Tibial nerve (tissue), 4 donors: ENCODE measurements at places on chromosomes 6 and 20. TPM values are rescaled to one million over a fixed set of nuclear protein-coding genes. Genes with fewer than 3 reads are reported as not detected.

GRCh38 chr20:46965477-46965876 lies 70.8 kb downstream of the EYA2 start:
- no peaks in the 10 kb centered on the region for H3K36me3 ChIP-seq
- H3K27me3 ChIP-seq = no peaks in the 10 kb centered on the region
- DNase-seq = no peak
- no peak overlapping the region for H3K4me3 ChIP-seq

- H3K4me3 ChIP-seq = no peak overlapping the region
- peaks cover 5% of the 10 kb centered on the region for H3K4me1 ChIP-seq
- no peaks in the 10 kb centered on the region for H3K27me3 ChIP-seq
These were observed 13.1 kb downstream of the RNF8 start for GRCh38 chr6:37366910-37367309.

- no peak for DNase-seq
- no peak overlapping the region for H3K27ac ChIP-seq
- no peak overlapping the region for H3K4me3 ChIP-seq
- H3K4me1 ChIP-seq = no peaks in the 10 kb centered on the region
- H3K27me3 ChIP-seq = no peaks in the 10 kb centered on the region
These were observed 170.0 kb upstream of the ZNF184 start for GRCh38 chr6:27642744-27643456.

DNA sequence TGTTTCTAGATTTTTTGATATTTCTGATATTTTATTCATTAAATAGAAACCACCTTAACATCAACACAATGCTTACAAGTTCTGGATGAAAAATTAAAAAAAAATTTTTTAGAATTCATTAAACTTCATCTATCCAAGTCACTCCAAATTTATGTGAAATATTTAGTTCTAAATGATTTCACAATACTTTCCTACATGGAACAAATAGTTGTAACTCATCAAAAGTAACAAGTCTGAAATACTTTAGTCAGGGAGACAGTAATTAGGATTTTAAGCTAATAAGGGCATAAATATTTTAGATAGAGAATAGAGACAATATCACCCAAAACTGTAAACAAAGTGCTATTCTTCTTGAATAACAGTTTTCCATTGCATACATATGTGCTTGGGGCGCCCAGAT lies 147.8 kb downstream of the HIVEP2 start:
- H3K27ac ChIP-seq = no peak overlapping the region
- no peak for DNase-seq
- no peaks in the 10 kb centered on the region for H3K27me3 ChIP-seq
- no peaks in the 10 kb centered on the region for H3K36me3 ChIP-seq
- H3K4me1 ChIP-seq = no peaks in the 10 kb centered on the region

- no peaks in the 10 kb centered on the region for H3K36me3 ChIP-seq
- H3K4me1 ChIP-seq = no peaks in the 10 kb centered on the region
- no peak overlapping the region for H3K4me3 ChIP-seq
- no peak for DNase-seq
These were observed 278.0 kb downstream of the ESR1 start for GRCh38 chr6:152085451-152085921.

DNA sequence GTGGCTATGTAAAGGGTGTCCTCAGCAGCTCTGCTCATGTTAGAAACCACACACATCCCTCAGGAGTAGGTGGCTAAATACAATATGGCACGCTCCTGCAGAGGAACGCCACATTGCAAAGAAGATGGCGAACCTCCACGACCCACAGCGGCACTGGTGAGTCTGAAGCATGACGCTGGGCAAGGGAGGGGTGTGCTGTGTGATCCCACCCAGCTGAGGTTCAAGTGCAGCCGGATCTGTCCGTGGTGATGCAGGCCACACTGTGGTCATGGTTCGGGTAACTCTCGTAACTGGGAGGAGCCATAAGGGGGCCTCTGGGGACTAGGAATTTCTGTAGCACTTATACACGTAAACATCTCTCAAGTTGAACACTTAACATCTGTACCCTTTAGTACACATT lies 23.4 kb upstream of the APMAP start:
- H3K4me3 ChIP-seq = no peak overlapping the region
- no peak for DNase-seq
- H3K27me3 ChIP-seq = no peaks in the 10 kb centered on the region
- H3K36me3 ChIP-seq = peaks cover 98% of the 10 kb centered on the region
- no peak overlapping the region for H3K27ac ChIP-seq
- no peaks in the 10 kb centered on the region for H3K4me1 ChIP-seq

ANKRD66 gene
- not detected for total RNA-seq

ALDH8A1 gene
- total RNA-seq = 4.2 TPM

DNA sequence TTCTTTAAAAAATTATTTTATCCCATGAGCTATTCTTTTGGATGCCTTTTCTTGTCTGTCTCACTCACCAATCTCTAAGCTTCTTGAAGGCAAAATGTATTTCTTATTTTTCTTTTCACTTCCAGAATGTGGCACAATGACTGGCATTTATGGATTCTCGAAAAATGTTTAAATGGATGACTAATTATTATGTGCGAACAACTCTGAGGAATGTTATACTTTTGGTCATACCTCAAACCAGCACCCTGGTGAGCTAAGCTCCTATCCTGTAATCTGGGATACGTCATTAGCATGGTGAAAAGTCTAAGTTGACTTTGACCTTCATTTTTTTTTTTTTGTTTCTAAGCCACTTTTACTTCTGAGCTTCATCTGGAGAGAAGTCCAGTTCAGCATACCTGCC lies 214.0 kb upstream of the CEP162 start:
- no peak overlapping the region for H3K4me3 ChIP-seq
- no peak overlapping the region for H3K27ac ChIP-seq
- H3K36me3 ChIP-seq = no peaks in the 10 kb centered on the region
- H3K27me3 ChIP-seq = no peaks in the 10 kb centered on the region

NQO2 gene
- 19.0 TPM for total RNA-seq

DNA sequence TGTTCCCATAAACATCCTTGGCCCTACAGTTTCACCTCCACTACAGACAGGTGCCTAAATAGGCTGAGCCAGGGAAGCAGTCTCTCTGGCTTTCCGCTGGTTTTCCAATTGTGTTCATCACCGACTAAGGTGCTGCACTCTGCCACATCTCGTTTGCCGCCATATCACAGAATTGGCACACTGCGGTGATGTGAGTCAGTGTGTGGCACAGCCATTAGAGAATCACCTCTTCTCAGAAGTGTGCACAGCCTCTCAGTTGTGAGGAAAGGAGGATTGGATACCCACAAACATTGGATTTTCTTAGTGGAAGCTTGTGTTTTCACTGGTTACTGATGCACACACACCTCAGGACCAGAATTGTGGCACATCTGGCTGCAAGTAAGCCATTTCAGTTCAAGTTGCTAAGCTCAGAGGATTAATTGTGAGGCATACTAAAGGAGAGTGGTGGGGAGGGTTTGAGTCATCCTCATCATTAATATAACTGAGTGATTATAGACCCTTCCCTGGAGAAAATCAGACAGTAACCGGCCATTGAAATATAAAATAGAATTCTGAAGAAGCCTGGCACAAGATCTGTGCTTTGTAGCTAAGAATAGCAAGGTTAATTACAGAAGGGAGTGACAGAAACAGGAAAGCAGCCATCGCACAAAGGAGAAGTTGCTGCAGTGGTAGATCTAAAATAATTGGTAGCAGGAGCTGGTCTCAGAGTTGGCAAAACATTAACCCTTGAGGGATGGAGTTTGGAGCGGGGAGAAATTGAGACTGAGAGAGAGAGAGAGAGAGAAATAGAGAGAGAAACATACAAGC lies 506.9 kb downstream of the LMBRD1 start:
- H3K4me3 ChIP-seq = no peak overlapping the region
- no peaks in the 10 kb centered on the region for H3K4me1 ChIP-seq
- no peak for DNase-seq
- no peaks in the 10 kb centered on the region for H3K36me3 ChIP-seq
- no peak overlapping the region for H3K27ac ChIP-seq
- H3K27me3 ChIP-seq = no peaks in the 10 kb centered on the region

- no peak for DNase-seq
- no peak overlapping the region for H3K27ac ChIP-seq
- peaks cover 98% of the 10 kb centered on the region for H3K27me3 ChIP-seq
- no peak overlapping the region for H3K4me3 ChIP-seq
- H3K4me1 ChIP-seq = no peaks in the 10 kb centered on the region
These were observed 10.7 kb downstream of the NR2E1 start for GRCh38 chr6:108176281-108177089.

- no peak overlapping the region for H3K27ac ChIP-seq
- DNase-seq = no peak
- no peaks in the 10 kb centered on the region for H3K36me3 ChIP-seq
- H3K4me1 ChIP-seq = no peaks in the 10 kb centered on the region
- H3K4me3 ChIP-seq = no peak overlapping the region
These were observed 288.0 kb downstream of the TSHZ2 start for GRCh38 chr20:53260168-53260567.
